ENCODE measurements at places on chromosomes 16 and 17. TPM values are rescaled to one million over a fixed set of nuclear protein-coding genes. Genes with fewer than 3 reads are reported as not detected.

GRCh38 chr17:64252831-64253230, 10.2 kb downstream of the TEX2 start:
- no peak for DNase-seq

- DNase-seq = no peak
Measured at GRCh38 chr17:66971730-66972441, 7.4 kb downstream of the CACNG4 start.

The PIRT gene
- not detected for total RNA-seq

- DNase-seq = no peak
Measured at GRCh38 chr17:7459961-7460545, 15.2 kb downstream of the CHRNB1 start.

DNA sequence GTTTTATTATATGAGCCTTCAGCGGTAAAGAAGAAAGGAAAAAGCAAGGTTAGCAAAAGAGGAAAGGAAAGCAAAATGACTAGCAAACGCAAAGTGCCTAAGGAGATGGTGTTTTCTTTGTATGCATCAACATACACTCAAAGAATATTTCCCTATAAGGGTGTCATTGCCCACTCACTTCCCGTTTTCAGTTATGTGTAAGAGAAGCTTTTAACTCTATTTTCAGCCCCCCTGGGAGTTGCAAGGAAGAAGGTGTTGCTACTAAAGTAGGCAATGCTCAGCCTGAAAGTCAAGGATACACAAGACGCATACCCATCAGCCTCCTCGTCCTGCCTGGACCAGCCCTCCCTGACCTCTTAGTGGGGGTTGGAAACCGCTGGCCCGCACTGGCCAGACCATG, 267.7 kb upstream of the ZFHX3 start:
- no peak for DNase-seq

- peak; percentile 97 for DNase-seq
Measured at GRCh38 chr17:17001874-17002520, 30.1 kb upstream of the TNFRSF13B start.

The SREBF1 gene
- 56.0 TPM for total RNA-seq

The KRTAP4-8 gene
- not detected for total RNA-seq

The CEMP1 gene
- total RNA-seq = not detected

The MMP2 gene
- 67.8 TPM for total RNA-seq

DNA sequence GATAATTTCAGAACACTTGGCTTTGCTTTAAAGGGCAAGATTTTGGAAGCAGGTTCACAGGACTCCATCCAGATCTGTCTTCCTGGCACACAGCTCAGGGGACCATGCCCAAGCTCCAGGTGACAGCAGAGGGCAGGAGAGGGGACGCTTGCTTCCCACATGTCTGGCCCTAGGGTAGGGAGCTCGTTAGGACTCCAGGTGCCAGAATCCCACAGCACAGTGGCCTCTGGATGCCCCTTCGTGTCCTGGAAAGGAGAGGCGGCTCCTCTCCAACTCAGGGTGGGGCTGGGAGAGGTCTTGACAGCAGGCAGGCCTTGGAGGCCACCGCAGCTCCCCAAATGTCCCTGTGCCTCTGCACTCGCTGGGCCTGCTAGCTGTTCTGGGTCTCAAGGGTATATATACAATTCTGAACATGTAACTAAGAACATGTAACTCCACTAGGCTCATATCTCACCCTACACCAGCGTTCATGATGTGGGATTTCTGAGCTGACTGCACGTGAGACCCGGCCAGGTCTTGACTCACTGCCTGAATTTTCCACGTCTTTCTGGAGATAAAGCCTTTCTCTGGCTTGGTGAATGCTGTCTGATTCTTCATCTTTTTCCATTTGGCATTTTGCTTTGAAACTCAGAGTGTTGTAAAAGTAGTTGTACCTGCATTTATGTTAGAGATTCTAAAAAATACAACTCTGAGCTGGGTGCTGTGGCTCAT, 52.8 kb downstream of the MARCHF10 start:
- peak; percentile 80 for DNase-seq

GRCh38 chr16:85445064-85445778, 167.9 kb upstream of the GSE1 start:
- DNase-seq = peak; percentile 77

DNA sequence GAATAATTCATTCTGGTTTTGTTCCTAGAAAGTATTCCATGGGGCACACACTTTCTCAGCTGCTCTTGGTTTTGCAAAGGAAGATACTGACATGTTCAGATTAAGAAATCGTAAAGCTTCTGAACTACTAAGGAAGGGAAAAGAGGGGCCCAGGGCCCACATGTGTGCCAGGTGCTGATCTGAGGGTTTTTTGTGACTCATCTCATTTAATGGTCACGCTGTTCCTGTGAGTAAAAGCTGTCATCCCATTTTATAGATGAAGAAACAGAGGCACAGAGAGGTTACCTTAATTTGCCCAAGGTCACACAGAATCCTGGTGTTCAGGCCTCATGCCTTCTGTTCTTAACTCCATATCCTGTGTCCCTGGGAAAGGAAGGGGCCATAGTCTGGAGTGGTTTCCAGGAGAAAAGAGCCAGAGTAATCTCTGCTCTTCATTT, 113.2 kb downstream of the MSI2 start:
- DNase-seq = no peak

GRCh38 chr16:22372882-22373661, 1.3 kb downstream of the CDR2 start:
- no peak for DNase-seq

DNA sequence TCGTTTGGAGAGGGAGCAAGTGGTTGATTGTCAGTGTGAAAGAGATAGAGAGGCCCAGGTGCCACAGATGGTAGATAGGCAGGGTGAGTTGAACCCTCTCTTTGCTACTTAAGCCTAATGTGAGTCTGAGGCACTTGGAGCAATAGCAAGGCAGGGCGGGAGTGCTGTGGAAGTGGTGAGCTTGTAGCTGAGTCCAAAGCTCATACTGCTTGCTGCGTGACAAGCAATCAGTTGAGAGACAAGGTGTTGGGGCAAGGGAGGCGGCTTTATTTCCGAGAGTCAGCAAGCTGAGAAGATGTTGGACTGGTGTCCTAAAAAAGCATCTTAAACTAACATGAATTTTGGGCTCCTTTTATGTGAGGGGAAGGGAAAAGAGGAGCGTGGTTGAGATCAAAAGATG, 112.9 kb upstream of the ZKSCAN2 start:
- DNase-seq = no peak

- DNase-seq = no peak
Measured at GRCh38 chr16:20938426-20938825, 37.9 kb downstream of the LYRM1 start.

The GP1BA gene
- not detected for total RNA-seq

The WNT9B gene
- total RNA-seq = 0.33 TPM

DNA sequence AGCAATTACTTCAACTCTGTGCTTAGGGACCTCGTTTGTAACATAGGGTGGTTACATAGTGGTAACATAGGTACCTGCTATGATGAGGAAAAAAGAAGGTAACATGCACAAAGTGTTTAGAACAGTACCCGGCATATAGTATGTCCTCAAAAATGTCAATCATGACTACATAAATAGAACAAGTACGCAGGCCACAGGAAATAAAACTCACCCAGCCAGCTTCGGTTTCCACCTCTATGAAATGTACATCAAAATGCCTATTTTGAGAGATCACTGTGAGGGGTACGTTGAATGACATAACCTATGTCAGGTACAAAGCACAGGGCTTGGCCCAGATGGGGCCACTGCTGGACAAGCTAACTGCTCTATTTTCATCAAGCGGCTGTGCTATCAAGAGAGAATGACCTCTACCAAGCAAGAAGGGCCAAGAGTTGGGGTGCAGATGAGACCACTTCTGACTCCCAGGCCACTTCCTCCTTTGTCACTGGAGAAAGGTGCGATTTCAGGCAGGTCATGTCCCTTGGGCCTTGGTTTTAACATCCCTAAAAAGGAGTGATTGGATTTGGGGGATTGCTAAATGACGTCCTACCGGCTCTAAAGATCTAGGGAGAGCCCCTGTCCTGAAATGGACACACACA, 45.4 kb downstream of the WSB1 start:
- no peak for DNase-seq

DNA sequence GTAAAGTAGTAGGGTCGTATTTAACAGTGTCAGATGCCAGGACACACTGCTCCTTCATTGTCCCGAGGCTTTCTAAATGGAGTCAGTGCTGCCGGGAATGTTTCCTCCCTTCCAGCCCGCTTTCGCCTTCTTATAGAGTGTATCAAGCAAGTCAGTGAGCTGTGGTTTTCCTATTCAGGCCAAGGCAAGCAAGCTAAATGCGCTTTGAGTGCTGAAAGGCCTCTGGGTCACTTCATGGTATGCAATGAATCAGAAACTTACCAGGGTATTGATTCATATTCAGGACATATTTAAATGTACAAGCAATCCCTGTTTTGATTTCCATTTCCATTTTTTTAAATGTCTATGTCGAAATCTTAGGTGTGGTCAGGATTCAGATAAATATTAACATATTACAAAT, 327.9 kb upstream of the SOX9 start:
- DNase-seq = no peak

- no peak for DNase-seq
Measured at GRCh38 chr17:27746881-27747280, 53.4 kb downstream of the NOS2 start.

The C17orf107 gene
- 0.77 TPM for total RNA-seq

Measured in endodermal cell (in vitro differentiated cells).